ENCODE measurements at places on chromosomes 16 and 17. TPM values are rescaled to one million over a fixed set of nuclear protein-coding genes. Genes with fewer than 3 reads are reported as not detected.

STH gene
- total RNA-seq: not detected

TAT gene
- total RNA-seq: not detected

CDH5 gene
- not detected for total RNA-seq

GRIN2A gene
- total RNA-seq: 1.8 TPM

CMTM1 gene
- 2.9 TPM for total RNA-seq

SLC9A5 gene
- 2.5 TPM for total RNA-seq

SULT1A4 gene
- total RNA-seq: 1.1 TPM

C17orf78 gene
- total RNA-seq: not detected

CTF1 gene
- total RNA-seq: 0.39 TPM

CA5A gene
- not detected for total RNA-seq

HSD17B2 gene
- not detected for total RNA-seq

RHBDL1 gene
- 0.28 TPM for total RNA-seq

ASPA gene
- not detected for total RNA-seq

RASD1 gene
- total RNA-seq: 0.88 TPM

C16orf95 gene
- total RNA-seq: 4.8 TPM

PAQR4 gene
- total RNA-seq: 15.4 TPM

DNAAF1 gene
- total RNA-seq: 0.11 TPM

MRTFB gene
- 25.8 TPM for total RNA-seq

CLEC18B gene
- 3.4 TPM for total RNA-seq

KRTAP2-2 gene
- total RNA-seq: not detected

FAM222B gene
- total RNA-seq: 17.7 TPM

HS3ST3A1 gene
- total RNA-seq: 8.4 TPM

ACACA gene
- 88.6 TPM for total RNA-seq

KRTAP16-1 gene
- total RNA-seq: not detected

CCL3 gene
- not detected for total RNA-seq

PIRT gene
- total RNA-seq: not detected

ENPP7 gene
- total RNA-seq: not detected

KCNH6 gene
- 0.03 TPM for total RNA-seq

KPNA2 gene
- total RNA-seq: 549 TPM

TERB1 gene
- total RNA-seq: not detected

C1QTNF8 gene
- total RNA-seq: not detected

FBXO39 gene
- total RNA-seq: not detected

C16orf46 gene
- 2.5 TPM for total RNA-seq

TBC1D3K gene
- total RNA-seq: not detected

CD300H gene
- not detected for total RNA-seq

CLDN7 gene
- total RNA-seq: 0.32 TPM

NFE2L1 gene
- total RNA-seq: 104 TPM

SULT1A2 gene
- total RNA-seq: 0.12 TPM

DNAI2 gene
- total RNA-seq: not detected

HP gene
- not detected for total RNA-seq

HAP1 gene
- total RNA-seq: 1.7 TPM

NPIPB13 gene
- 4.0 TPM for total RNA-seq

ATP2A1 gene
- total RNA-seq: 8.2 TPM

KRT25 gene
- total RNA-seq: not detected

EXOC7 gene
- 72.8 TPM for total RNA-seq

NEURL4 gene
- 26.3 TPM for total RNA-seq

ATP2C2 gene
- 0.71 TPM for total RNA-seq

VMP1 gene
- total RNA-seq: 62.1 TPM

TMEM238L gene
- not detected for total RNA-seq

EPX gene
- not detected for total RNA-seq

EXOSC6 gene
- total RNA-seq: 26.7 TPM

XAF1 gene
- not detected for total RNA-seq

SCNN1G gene
- total RNA-seq: not detected

IRX5 gene
- 1.0 TPM for total RNA-seq

Measured in neural progenitor cell (in vitro differentiated cells).